ENCODE measurements at places on chromosomes 11 and 22.

DNA sequence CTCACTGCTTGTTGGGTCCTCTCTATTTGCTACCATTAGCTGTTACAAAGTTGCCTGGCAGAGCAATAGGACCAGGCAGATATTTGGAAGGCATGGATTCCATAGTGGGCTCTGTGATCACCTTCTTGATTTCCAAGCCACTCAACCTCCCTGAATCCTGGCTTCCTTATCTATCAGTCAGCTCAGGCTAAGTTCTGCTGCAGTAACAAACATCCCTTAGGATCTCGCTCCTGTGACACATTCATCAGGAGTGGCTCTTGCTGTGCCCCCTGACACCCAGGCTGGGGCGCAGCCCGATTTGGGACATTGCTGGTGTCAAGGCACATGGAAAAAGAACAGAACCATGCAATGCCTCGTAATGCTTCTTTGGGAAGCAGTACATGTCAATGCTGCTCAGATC is 503.9 kb downstream of the TBC1D22A start:
- DNase-seq = no peak

- no peak for DNase-seq
Observed at GRCh38 chr11:68565768-68566167, 105.2 kb downstream of the PPP6R3 start.

DNA sequence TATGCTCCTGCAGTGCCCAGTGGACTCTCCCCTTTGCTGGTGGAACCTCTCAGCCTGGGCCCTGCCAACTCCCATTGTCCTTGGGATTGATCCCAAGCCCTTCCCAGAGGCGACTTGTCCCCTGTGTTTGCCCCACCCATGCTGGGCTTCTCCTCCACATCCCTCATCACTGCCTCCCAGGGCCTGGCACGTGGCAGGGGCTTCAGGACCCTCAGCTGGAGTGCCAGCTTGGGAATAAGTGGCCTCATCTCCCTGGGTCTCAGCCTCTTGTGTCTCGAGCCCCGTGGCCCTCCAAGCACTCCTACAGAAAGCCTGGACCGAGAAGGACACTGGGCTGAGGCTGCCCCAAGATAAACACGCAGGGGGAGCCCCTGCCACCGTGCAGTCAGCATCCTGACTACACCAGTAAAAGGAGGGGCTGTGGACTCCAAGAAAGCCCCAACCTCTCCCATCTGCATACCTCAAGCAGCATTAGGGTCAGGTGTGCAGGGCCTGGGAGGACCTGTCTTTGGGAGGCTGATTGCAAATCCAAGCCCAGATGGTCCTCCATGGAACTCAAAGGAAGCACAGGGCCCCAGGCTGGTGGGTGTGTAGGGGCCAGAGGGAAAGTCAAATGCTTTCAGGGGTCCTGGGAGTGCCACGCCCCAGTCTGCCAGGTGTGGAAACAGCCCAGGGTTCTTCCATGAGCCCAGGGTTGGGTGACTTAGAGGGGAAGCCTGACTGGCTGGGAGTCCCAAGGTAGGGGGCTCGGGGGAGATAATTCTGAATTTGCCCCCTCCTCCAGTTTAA is 9.5 kb upstream of the GNAZ start:
- DNase-seq = no peak

GRCh38 chr11:78381865-78382264 is 35.8 kb downstream of the GAB2 start:
- no peak for DNase-seq

GRCh38 chr11:128405714-128406662 is 181.4 kb downstream of the ETS1 start:
- no peak for DNase-seq

DNA sequence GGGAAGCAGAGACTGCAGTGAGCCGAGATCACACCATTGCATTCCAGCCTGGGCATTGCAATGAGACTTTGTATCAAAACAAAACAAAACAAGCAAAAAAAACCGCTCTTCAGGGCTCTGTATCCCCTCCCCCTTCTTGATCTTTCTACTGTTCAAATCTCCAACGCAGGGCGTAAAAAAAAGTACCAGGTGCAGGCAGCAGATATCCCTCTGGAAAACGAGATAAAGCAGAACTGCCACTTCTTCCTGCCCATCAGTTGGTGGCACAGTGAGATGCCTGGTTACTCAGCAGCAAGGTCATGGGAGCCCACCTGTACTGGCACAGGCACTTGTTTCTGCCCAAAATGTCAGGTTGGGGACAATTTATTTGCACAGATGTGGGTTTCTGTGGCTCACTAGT is 11.2 kb downstream of the CCS start:
- DNase-seq = no peak

- no peak for DNase-seq
Observed at GRCh38 chr22:49305966-49306631, 521.6 kb downstream of the BRD1 start.
